ENCODE measurements at places on chromosomes 12 and 14. TPM values are rescaled to one million over a fixed set of nuclear protein-coding genes. Genes with fewer than 3 reads are reported as not detected.

Gene PLEKHH1
- 53.5 TPM for polyA plus RNA-seq

GRCh38 chr12:20476551-20476950 lies 108.2 kb downstream of the PDE3A start:
- no peak for DNase-seq

Gene CRIP1
- 32.8 TPM for polyA plus RNA-seq

Gene TMEM132C
- polyA plus RNA-seq: 2.7 TPM

Gene GSG1
- 0.36 TPM for polyA plus RNA-seq

GRCh38 chr14:49526101-49526500 lies 60.1 kb downstream of the RPS29 start:
- DNase-seq: no peak

Gene KCNC2
- polyA plus RNA-seq: 1.2 TPM

Gene SAMD15
- 9.7 TPM for polyA plus RNA-seq

DNA sequence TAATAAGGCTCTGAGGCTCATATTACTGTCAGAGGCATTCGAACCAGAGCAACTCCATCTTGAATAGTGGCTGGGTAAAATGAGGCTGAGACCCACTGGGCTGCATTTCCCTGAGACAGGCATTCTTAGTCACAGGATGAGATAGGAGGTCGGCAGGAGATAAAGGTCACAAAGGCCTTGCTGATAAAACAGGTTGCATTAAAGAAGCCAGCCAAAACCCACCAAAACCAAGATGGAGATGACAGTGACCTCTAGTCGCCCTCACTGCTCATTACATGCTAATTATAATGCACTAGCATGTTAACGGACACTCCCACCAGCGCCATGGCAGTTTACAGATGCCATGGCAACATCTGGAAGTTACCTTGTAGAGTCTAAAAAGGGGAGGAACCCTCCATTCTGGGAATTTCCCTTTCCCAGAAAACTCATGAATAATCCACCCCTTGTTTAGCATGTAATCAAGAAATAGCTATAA lies 18.1 kb upstream of the PRICKLE1 start:
- DNase-seq: no peak

DNA sequence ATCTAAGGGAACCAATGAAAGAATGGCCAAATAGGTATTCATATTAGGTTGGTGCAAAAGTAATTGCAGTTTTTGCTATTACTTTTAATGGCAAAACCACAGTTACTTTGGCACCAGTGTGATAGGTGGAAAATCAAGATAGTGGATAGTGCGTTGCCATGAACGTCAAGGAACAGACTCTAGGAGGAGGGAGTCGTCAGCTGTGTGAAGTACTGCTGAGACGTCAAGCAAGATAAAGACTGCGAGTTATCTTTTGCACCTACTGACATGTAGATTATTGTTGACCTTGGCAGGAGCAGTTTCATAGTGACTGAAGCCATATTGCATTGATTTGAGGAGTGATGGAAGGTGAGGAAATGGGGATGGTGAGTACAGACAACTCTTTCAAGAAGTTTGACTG lies 8.3 kb downstream of the YLPM1 start:
- no peak for DNase-seq

DNA sequence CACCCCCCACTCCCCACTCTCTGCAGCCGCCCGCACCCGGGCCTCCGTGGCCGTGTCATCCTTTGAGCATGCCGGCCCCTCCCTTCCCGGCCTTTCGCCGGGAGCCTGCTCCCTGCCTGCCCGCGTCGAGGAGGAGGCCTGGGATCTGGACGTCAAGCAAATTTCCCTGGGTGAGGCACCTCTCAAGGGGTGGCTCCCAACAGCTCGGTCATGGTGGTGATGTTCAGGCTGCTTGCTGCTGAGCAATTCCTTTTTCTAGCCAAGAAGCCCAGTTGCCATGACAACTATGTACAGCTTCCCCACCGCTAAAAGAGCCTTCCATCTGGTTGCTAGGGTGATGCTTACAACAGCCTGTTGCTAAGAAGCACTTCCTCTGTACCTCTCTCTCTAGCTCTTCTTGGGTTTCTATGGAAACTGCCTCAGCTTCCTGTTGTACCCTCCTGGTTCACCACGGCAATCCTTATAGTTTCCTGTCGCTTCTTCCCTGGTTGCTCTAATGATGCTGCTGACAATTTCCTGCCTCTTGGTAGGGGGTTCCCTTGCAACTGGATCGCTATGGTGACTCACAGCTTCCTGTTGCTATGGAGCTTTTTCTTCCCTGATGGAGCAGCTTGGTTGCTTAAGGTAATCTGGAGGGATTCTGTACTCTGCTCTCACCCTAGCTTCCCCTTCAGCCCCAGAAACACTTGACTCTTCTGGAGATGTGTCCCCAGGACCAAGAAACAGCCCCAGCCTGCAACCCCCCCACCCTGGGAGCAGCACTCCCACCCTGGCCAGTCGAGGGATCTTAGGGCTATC lies 11.0 kb downstream of the ZNF219 start:
- DNase-seq: no peak

GRCh38 chr14:85464135-85464895 lies 65.6 kb upstream of the FLRT2 start:
- no peak for DNase-seq

Gene MGST1
- polyA plus RNA-seq: 38.4 TPM

GRCh38 chr12:76201758-76202157 lies 117.3 kb upstream of the NAP1L1 start:
- no peak for DNase-seq

Gene FAIM2
- 3.3 TPM for polyA plus RNA-seq

GRCh38 chr12:5945071-5946008 lies at the start of gene ANO2:
TSS of gene ANO2 (minus strand) at chr12:5945259. CDS start at chr12:5945217, 42 bp downstream.
- peak; percentile 41 for DNase-seq

Gene CABP1
- polyA plus RNA-seq: 6.0 TPM

GRCh38 chr14:49512147-49512551 lies 74.0 kb downstream of the RPS29 start:
- DNase-seq: no peak

DNA sequence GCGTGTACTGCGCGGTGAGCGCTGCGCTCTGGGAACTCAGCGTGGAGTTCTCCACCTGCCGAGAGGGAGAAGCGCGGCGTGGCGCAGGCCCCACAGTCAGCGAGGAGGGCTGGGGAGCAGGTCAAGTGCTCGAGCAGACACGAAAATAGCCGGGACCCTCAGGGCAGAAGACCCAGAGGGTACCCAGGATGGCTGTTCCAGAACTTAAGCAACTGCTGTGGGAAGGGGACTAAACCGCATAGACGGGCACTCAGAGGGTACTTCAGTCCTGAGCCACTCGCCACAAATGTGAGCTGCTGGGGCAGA lies 59.4 kb upstream of the GPR68 start:
- no peak for DNase-seq

DNA sequence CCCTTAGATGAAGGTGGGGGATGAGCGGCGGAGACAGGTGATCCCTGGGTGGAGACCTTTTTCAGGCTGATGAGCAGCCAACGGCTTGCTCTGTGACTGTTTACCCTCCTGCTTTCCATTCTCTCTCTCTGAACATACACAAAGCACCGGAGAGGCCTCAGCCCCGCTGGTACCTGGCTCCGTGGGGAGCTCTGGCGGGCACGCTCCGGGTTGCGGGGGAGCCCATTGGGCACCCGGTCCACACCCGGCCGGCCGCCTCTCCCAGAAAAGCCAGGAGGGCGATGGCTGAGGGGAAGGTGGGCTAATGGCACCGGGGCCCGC lies 545 bp downstream of the SMARCC2 start:
- DNase-seq: no peak

Gene FOXN4
- 1.9 TPM for polyA plus RNA-seq

Gene ASIC1
- 5.1 TPM for polyA plus RNA-seq

Gene PLCZ1
- 0.23 TPM for polyA plus RNA-seq

DNA sequence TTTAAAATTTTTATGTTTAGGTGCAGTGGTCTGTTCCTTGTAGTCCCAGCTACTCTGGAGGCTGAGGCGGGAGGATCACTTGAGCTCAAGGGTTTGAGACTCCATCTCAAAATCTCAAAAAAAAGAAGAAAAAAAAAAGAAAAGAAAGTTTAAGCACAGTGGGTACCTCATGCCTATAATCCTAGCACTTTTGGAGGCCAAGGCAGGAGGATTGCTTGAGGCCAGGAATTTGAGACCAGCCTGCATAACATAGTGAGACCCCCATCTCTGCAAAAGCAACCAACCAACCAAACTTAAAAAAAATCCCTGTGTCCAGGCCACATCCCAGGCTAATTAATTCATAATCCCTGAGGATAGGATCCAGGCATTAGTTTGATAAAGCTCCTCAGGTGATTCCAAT lies 3.4 kb upstream of the SALL2 start:
- DNase-seq: no peak
